ENCODE measurements at places on chromosomes 5 and 9.

GRCh38 chr9:114170771-114171461, 15.6 kb downstream of the COL27A1 start:
- DNase-seq: no peak

DNA sequence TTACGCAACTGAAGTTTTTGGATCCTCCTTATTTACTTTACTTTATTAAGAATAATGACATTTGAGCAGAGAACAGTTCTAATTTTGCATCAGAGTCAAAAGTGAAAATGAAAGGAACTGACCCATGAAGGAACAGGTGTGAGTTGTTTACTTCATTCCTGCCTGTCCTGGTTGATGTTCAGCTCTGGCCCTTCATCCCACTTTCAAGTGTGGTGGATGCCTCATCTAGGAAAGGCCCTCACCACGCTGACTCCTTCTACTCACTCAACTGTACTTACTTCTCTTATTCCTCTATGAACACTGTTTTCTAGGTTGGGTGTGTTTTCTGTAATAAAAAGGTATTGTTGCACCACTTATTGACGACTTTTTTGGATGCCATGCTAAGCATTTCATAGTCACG, 61.8 kb upstream of the PLEKHG4B start:
- no peak for DNase-seq

- DNase-seq: no peak
These were observed 159.0 kb downstream of the PJA2 start for GRCh38 chr5:109250533-109251329.

- peak; percentile 50 for DNase-seq
These were observed 107.3 kb upstream of the SARDH start for GRCh38 chr9:133845440-133845839.

GRCh38 chr5:89338935-89339334, 456.0 kb upstream of the MEF2C start:
- DNase-seq: no peak

DNA sequence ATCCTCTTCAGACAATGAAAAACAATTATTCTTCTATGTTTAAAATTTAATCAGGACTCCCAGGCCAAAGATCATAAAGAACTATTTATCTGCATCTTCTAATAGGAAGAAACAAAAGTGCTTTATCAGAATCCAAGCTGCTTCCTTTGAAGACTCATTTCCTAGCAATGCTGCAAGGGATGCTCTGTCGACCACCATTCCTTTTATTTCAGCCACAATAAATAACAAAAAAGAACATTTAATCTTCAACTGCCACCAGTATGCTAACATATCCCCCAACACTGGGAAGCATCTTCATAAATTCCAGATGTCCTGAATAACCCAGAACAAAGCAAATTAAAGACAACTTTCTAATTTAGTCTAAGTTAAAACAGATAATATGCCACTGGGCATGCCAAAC, 68.7 kb downstream of the PKD2L2 start:
- no peak for DNase-seq

DNA sequence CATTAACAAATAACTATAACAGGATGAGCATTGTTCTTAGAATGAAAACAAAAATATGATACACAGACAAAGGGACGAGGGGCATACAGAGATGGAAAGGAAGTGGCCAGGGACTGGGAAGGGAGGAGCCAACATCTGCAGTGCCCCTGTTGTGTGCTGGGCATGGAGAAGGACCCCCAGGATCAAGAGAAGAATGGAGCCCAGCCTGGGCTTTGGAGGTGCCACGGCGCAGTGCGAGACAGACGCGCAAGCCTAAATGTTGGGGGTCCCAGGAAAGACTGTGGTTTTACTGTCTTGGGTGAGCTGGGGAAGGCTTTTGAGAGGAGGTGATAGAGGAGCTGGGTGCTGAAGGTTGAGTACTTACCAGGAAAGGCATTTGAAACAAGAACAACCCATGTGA, 28.4 kb upstream of the DUSP1 start:
- DNase-seq: no peak

DNA sequence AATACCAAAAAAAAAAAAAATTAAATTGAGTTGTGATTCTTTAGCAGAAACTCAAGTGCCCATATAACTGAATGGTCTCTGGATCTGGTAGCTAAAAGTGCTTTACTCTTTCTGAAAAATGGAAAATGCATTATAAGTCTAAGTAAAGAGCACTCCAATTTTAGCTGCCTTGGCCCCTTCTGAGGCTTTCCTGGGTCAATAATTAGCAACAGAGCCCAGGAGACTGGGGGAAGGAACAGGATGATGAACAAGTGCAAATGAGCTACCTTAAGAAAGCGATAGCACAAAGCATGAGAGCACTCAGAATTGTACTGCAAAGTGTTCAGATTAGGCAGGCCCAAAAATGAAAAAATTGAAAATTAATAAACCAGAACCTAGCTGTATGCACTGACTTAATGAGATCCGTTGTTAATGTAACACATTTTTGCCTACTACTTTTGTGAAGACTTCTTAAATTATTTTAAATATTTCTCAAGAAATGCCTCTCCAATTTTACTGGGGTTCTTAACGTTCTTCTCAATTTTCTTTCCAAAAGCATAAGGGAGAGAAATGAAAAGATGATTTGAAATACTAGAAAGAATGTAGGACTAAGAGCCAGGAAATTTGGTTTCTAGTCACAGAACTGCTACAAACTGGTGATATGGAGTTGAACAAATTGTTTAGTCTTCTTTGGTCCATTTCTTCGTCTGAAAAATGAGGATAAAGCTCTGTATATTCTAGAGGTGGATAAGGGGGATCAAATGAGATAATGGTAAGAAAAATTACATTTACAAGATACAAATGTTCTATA, 566.1 kb downstream of the PDE4D start:
- DNase-seq: no peak

DNA sequence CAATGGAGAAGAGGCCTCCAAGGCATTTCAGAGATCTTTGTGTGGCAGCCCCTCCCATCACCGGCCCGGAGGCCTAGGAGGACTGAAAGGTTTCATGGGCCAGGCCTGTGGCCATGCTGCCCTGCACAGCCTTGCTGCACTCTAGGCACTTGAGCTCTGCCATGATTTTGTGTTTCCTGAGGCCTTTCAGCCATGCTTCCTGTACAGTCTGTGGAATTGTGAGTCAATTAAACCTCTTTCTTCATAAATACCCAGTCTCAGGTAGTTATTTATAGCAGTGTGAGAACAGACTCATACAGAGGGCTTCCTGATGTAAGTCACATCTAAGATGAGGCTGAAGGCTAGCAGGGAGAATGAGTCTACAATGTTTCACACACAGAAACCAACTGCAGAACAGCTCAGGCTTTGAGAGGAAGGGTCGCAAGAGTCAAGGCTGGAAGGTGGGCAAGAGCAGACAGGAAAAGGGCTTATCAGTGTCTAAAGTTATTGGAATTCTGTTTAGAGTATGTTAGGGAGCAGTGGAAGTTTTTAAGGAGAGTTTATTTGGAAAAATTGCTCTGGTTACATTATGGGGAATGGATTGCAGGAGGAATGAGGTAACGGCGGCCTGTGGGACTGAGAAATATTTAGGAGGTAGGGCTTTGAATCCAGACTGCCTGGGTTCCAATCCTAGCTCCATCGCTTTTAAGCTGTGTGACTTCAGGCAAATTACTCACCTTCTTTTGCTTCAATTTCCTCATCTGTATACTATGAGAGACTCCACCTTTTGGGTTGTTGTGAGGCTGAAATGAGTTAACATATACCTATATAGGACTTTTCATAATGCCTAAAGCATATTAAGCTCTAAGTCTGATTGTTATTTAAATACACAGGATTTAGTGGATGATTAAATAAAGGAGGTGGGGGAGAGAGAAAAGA, 291.2 kb downstream of the CWC27 start:
- no peak for DNase-seq

- DNase-seq: no peak
These were observed 19.2 kb downstream of the CAPSL start for GRCh38 chr5:35919191-35919590.

GRCh38 chr5:120628156-120628555, 164.1 kb downstream of the PRR16 start:
- DNase-seq: no peak

GRCh38 chr9:84271921-84272556, 68.5 kb downstream of the SLC28A3 start:
- DNase-seq: no peak

DNA sequence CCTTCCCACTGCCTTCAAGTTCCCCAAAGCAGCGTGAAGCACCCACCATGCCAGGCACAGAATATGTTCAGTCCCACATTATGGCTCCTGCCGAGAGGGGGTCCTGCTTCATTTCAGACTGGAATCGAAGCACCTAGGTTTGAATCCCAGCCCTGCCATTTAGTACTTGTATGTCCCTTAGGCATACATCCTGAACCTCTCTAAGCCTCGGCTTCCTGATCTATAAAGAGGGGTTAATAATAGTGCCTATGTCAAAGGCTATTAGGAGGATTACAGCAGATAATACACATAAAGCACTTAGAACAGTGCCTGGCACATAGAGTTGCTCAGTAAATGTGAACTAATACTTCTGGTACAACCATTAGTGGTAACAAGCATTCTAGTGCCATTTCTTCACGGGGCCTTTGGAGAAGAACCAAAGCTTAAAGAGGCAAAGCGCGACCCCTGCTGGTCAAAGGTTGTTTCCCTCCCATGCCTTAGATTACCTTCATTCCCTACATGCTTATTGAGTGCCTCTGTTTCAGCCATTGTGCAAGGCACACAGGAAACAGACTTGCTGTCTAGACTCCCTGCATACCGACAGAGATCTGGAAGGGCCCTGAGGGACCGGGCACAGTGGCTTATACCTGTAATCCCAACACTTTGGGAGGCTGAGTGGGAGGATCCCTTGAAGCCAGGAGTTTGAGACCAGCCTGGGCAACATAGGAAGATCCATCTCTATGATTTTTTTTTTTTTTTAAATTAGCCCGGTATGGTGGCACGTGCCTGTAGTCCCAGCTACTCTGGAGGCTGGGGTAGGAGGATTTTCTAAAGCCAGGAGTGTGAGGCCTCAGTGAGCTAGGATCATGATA, 98.3 kb downstream of the PPARGC1B start:
- peak; percentile 84 for DNase-seq

DNA sequence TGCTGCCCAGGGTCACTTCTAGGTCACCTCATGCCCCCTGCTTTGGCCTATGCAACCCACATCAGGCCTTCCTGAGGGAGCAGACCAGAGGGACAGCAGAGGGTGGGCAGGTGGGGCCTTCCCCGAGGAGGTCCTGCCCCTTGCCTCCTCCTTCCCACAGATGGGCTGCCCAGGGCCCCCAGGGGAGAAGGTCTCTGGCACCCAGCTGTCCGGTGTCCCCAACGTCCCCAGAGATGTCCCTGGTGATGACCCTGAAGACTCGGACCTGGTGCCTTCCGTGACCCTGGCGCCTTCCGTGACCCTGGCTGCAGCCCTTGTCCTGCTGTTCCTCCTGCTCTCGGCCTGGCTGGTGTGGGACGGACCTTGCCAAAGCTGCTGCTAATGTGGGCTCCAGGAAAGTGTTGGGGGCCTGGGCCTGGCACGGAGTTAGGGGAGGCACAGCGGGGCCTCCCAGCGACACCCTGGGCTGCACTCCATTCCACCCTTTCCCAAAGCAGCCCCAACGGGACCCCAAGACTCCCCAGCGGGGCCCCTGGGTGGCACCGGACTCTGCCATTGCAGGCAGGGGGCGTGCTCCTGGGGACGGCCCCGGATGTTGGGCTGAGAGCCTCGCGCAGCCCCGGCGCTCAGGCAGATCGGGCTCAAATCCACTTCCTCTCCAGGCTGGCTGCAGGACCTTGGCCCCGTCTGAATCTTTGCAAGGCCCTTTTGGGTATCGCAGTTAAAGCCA, 6.8 kb upstream of the SLC2A6 start:
- DNase-seq: peak; percentile 69

GRCh38 chr5:9536717-9537116, 9.2 kb downstream of the SEMA5A start:
- no peak for DNase-seq

DNA sequence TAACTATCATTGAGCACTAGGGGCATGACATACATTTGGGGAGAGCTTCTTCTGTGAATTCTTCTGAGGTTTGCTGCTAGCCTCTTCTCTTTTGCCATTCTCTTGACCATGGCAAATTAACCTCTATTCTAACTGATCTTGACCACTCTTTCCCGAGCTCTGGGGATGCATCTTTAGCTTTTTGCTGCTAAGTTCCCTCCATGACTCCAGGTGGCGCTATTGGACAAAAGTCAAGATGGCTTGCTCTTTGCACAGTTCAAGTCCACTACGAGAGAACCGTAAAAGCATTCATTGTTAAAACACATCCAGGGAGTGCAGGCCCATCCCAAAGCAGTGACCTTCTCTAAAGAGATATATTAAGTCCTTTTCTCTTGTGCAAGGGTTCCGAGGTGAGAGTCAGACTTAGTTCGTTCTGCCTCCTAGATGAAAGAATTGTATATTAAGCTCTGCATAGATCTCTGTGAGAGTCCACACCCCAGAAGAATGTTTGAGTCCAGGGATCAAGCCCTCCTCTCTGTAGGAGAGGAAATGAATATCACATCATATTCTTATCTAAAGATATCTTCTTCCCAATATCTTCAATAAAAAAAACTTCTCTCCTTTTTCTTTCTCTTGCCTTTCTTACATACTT, 1152.9 kb upstream of the CDH6 start:
- DNase-seq: peak; percentile 15

- DNase-seq: peak; percentile 48
These were observed 124.4 kb downstream of the TENT4A start for GRCh38 chr5:6837519-6838110.

DNA sequence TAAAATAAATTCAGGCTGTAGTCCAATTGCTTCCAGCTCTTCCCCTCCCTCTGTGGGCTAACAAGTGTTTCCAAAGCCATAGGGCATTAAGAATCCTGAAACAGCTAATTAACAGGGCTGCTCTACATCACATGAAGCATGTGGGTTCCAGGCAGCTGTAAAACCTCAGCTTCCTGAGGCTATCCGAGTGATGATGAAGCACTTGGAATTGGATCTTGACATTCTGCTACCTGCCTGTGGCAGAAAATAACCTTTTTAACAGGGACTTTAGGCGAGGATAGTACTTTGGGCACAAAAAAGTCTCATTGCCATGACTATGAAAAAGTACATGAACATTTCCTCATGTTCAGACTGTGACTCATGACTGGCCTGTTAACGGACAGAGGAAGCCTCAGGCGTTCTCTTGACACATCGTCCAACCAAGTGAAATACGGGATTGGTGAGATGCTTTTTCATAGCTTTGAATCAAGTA, 107.2 kb downstream of the PDE4D start:
- no peak for DNase-seq

DNA sequence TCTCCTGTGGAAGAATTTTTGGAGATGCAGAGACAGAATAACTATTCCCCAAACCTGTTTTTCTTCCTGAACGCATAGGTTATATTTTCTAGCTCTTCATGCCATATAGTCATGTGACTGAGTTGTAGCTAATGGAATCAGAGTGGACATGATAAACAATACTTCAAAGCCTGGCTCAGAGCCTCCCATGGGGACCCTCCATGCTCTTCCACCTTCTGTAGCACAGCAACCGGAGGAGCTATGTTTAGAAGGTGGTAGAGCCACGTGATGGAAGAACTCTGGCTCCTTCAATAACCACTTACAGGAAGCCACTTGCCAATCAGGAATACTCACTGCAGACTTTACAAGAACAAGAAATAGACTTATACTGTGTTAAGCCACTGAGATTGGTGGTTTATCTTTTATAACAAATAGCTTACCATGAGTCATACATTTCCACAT, 39.2 kb downstream of the NADK2 start:
- no peak for DNase-seq

- no peak for DNase-seq
These were observed 29.9 kb upstream of the MAP1B start for GRCh38 chr5:72077390-72077789.

GRCh38 chr5:139745800-139746690, 49.6 kb upstream of the PSD2 start:
- DNase-seq: peak; percentile 76

Measured in GM10248 (cell line).